ENCODE measurements at places on chromosomes 1 and 21.

DNA sequence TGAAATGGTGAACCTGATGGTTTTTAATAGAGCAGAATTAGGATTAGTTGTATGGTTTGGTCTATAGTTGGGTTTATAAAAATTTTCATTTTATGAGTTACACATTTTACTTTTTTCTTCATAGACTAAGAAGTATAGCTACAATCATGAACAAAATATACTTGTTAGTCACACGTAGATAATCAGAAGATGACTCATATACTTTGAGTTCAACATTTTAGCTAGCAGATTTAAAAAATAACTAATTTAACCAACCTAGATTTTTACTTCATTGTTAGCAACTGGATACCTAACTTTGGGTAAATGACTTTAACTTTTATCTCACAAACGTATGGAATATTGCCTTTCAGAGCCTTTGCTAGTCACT is 27.9 kb downstream of the MORC3 start:
- DNase-seq = peak; percentile 13

GRCh38 chr1:206859082-206859521 is 6.3 kb upstream of the IL20 start:
- no peak for DNase-seq

- peak; percentile 8 for DNase-seq
Measured at GRCh38 chr1:154386643-154387352, 18.3 kb upstream of the IL6R start.

DNA sequence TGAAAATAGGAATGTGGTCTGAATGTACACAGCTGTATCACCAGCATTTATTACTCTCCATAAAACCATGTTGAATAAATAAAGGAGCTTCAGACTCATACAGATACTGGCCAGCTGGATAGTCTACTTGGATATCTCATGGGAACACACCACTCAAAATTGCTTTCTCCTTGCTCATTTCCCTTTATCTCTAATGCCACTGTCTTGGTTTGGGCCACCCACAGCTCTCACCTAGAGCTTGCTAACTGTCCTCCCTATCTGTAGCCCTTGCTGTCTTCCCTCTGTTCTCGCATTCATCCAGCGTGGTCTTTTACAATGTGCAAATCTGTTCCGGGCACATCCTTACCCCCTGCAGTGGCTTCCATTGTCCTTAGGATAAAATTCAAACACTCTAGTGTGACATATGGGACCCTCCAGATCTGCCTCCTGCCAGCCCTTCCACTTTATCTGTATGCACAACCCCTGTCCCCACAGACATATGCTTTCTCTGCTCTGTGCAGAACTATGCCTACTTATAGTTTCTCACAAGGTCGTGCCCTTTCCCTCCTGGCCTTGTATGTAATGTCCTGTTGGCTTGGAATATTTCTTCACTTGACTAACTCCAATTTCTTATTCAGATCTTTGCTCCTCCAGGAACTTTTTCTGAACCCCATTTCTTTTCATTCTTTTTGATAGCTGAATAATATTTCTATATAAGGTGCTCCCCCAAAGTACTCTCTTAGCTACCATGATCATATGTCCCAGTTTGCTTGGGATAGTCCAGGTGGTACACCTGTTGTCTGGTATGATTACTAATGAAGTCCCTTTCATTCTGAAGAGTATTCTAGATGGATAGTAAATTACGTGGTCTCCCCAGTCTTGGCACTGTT is 2.9 kb downstream of the FLVCR1 start:
- DNase-seq = peak; percentile 33

DNA sequence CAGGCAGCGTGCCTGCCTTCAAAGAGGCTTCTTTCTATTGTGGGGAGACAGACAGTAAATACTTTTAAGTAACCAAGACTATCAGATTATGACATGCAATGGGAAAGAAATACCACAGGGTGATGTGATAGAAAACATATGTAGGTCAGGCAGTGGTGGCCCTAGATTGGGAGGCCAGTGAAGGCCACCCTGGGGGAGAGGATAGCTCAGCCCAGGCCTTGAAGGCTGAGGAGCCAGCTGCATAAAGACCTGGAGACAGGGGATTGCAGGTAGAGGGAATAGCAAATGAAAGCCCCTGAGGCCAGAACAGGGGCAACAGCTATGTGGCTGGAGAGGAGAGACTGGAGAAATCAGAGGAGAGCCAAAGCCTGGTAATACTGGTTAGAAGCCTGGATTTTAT is 4.0 kb downstream of the SOX13 start:
- DNase-seq = peak; percentile 34

DNA sequence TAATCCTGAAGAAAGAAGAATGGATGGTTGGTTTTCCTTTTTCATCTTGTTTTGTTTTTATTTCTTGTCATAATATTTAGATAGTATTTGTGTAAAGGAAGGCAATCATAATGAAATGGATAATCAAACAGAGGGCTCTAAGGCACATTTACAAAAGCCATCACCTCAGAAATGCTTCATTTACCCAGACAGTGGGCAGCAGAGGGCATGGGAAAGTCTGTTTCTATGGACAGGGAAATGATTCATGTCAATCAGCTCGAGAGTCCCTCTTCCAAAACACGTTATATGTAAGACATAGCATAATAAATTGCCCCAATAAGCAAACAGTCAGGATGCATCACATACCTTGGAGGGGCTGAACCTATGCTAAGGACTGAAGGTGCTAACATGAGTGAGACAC is 426.1 kb downstream of the PLPP3 start:
- DNase-seq = no peak
